ENCODE measurements at places on chromosomes 5 and 9.
A peak's percentile ranks its signal among the peaks of the same experiment; 100 is the strongest.

- DNase-seq, result peak; percentile 58
Observed at GRCh38 chr5:32443541-32444430, 754 bp downstream of the ZFR start.

GRCh38 chr5:181160152-181160754 is 12.9 kb downstream of the OR2V2 start:
- DNase-seq, result no peak

GRCh38 chr5:63963080-63963735 is 963 bp upstream of the HTR1A start:
- peak; percentile 85 for DNase-seq

DNA sequence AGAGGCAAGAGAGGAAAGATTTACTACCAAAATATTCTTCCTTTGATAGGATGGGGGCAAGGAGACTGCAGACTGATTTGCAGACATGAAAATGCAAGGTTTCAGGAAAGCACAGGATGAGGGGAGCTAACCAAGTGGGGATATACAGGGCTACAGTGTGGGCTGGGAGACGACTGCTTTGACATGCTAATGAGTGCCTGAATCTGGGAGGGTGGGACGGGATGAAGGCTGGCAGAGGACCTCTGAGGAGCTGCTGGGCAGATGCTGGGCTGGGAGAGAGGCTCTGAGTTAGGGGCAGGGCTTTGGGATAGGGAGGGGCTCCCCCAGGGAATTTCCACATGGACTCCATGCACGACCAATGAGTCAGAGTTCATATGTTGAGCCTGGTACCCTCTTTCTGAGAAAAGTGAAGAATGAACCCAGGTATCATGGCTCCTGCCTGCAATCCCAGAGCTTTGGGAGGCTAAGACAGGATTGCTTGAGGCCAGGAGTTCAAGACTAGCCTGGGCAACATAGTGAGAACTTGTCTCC is 4.9 kb upstream of the CPLX2 start:
- no peak for DNase-seq

Measured in umbilical cord (tissue), 2 donors.